ENCODE measurements at places on chromosomes 1 and 21. TPM values are rescaled to one million over a fixed set of nuclear protein-coding genes. Genes with fewer than 3 reads are reported as not detected.

- no peak for DNase-seq
Observed at GRCh38 chr1:8717148-8717547, 100.3 kb downstream of the RERE start.

- DNase-seq: no peak
Observed at GRCh38 chr21:44831227-44831860, 13.5 kb upstream of the SUMO3 start.

DNA sequence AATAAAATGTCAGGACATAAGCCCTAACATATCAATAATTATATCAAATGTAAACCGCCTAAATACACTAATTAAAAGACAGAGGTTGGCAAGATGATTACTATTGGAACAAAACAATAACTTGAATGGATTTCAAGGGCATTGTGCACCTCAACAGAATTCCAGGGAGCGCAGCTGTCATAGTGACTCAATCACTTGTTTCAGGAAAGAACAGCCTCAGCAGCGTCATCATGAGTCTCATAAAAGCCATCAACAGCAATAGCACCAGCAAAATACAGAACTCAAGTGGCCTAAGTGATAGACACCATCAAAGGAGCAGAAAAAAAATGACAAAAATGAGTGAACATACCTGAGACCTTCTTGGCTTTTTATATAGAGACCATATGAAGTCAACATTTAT, 632.7 kb upstream of the NR5A2 start:
- DNase-seq: no peak

HSPA6 gene
- total RNA-seq: not detected

- DNase-seq: no peak
Observed at GRCh38 chr1:147608596-147608995, 61.7 kb downstream of the ACP6 start.

DNA sequence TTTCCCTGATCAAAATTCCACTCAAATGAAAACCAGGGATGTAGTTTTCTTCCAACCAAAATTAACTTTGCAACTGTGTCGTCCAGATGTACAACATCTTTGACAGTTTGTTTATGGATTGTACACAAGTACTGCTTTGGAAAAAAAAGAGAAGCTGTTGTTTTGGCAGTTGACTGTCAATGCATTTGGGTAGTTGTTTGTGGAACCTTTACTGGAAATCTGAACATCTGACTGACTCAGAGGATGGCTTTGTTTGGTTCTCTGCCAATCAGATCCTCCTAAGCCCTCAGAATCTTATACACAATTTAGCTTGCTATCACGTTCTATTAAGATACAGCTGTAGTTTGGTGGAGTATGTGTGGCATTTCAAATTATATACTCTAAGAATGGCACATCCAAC, 195.0 kb downstream of the KCNK2 start:
- no peak for DNase-seq

All from gastrocnemius medialis (tissue), 4 donors.